ENCODE measurements at places on chromosomes 6 and 20.

DNA sequence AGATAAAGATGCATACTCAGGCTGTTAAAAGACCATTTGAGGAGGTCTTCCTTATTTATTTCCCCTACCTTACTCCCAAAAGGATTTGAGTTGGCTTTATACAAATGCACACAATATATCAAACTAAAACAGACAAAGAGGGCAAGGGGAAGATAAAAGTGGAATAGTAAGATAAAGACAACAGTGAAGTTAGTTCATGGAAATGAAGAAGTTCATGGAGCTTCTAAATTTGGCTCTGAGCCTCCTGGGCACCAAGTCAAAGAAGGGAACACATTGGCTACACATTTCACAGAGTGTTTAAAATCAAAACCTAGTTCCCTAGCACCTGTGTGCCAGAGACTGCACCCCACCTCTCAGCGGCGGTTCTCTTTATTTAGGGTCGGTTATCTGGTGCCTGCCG is 25.8 kb upstream of the ARMC2 start:
- DNase-seq, result no peak

DNA sequence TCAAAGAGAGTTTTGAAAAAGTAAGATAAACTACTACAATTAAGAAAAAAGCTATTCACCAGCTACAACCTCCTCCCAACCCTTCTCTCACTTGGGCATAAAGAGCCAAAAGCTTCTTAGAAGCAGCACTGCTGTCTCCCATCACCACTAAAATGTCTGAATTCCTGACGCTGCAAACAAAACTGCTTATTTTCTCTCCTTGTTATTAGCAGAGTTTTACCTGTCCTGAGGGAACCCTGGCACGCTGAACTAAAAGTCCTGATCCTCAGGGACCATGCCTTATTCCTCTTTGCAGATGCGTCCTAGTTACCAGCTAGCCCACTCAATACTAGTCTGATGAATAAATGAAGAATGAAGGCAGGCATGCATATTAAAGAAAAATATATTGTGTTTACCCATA is 1.1 kb downstream of the HACE1 start:
- DNase-seq, result no peak

GRCh38 chr20:40081653-40082052 is 607.4 kb downstream of the MAFB start:
- DNase-seq, result no peak

DNA sequence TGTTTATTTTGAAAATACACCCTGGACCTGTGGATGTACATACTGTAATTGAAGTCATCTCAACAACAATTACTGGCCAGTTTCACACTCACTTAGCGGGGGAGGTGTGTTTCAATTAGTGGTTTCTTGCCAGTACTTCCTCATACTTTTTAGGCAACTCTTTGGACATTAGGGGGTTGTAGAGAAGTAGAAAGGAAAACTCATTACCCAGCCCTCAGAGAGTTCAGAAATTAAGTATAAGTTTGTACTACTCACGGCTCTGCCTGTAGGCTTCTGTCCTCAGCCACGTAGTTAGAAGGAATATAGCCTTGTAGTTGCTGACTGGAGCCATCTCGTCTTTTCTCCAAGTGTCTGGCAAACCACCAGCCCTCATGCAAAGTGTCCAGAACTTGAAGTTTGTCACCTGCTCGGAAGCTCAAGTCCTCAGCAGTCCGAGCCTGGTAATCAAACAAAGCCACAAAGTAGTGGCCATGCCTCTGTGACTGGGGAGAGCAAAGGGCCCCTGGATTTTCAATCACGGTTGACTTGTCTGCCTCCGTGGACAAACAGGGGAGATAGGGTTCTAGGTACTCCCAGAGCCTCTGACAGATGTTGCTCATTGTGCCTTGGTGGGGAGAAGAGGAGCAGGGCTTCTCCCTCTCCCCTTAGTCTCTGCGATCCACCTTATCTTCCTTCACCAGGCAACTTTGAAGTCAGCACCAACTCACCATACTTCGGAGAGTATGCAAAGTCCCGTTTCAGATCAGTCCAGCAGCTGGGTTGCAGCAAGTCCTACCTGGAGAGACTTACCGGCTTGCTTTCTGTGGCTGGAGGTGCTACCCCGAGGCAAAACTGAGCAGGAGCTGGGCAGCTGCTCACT is 749 bp downstream of the FRK start:
- DNase-seq, result no peak

DNA sequence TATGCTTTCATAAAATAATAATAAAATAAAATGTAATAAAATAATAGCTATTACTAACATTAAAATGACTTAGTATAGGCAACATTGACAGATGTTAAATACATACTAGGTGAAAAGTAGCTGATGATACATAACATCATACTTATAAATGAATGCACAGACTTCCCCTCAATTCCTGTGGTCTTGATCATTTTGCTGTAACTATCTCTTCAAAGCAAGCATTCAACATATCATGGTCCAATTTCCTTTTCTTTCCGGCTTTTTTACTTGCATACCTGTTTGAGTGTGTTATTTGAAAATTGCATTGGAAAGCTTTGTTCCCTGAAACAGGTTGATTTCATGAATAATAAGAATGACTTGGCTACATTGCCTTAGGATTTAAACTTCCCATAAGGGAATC is 309.3 kb downstream of the HDGFL1 start:
- DNase-seq, result no peak

DNA sequence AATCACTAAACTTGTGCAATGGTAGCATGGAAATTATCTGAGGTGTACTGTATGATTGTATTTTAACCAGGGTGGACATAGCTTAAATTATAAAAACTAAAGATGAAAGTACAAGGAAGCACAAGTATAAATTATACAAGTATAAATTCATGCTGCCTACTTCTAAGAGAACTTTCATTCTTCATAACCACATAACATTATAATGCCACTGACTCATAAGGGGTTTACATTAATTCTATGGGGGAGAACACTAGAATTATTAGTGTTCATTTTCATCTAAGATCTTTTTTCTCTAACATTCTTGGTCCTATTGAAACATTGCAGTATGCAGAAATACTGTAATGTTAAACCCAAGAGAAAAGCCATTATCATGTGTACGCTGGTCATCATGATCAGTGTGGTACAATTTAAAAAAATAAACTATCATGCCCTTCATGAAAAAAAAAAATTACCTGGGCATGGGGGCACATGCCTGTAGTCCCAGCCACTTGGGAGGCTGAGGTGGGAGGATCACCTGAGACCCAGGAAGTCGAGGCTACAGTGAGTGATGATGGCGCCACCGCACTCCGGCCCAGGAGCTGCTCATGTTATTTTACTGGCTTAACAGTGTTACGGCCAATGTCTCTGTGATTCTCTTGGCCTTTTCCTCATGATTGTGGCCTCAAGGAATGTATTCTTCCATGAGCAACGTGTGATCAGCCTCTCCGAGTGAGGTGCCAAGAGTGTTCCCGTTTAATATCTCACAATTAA is 25.9 kb upstream of the AHCY start:
- DNase-seq, result no peak

- DNase-seq, result no peak
These were observed 19.9 kb upstream of the CRIP3 start for GRCh38 chr6:43328528-43328927.

DNA sequence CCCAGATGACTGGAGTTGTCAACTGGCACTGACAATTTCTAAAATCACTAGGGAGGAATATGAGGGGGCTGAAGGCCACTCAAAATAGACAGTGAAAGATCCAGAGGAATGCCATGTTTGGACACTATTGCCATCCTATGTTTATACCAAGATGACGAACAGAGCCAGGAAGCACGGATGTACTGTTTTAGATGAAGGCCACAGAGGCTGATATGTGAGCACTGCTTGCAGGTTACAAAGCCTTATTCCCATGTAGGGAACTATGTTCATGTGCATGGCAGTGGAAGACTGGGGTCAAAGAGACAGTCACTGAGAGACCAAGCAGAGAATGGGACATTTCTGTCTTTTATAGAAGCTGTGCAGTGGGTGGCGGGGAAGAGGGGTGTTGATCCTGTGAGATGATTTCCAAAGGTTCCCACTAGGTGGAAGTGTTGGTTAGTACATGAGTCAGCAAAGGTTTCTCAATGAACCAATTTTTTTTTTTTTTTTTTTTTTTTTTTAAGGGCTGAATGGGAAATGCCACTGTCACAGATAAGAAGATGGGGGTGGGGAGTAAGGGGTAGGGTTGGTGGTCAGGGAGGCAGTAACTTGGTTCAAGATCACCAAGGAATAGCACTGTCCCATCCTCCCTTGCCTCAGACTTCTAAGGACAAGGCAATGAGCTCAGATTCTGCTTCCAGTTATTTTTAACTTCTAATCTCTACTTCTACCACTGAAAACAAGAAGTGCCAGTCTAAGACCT is 46.7 kb upstream of the MOCS1 start:
- peak; percentile 42 for DNase-seq

- no peak for DNase-seq
These were observed 3.4 kb upstream of the GATA5 start for GRCh38 chr20:62479156-62479555.

GRCh38 chr6:154238831-154239230 is 117.8 kb downstream of the IPCEF1 start:
- no peak for DNase-seq

- no peak for DNase-seq
These were observed 8.8 kb upstream of the FAM8A1 start for GRCh38 chr6:17591287-17591686.

- DNase-seq, result no peak
These were observed 20.2 kb downstream of the PRPH2 start for GRCh38 chr6:42702200-42702599.

DNA sequence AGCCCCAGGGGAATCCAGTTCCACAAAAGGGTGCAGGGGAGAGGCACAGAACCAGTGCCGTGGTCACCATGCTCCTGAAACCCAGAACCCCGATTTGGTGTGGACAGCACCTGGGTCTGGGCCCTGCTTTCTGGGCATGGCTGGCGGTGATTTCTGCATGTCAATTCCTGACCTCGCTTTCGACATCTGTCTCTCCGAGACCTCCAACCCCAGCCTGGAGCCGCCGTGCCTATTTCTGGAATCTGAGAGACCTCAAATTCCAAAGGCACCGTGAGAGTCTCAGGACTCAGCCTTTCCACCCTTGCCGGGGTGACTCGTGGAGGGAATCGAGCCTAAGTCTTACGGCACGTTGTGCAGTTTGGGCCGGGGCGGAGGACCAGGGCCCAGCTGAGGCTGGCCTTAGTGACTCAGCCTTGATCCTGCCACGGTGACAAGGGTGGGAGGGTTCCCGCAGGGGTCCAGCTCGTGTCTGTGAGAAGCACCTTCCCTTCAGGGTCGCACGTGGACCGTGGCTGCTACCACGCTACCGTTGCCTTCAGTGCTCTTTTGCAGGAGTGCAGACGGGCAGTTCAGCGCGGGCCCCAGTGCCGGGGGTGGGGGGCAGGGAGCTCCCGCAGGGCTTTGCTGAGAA is 133.7 kb downstream of the PXDC1 start:
- no peak for DNase-seq
